ENCODE measurements at places on chromosomes 5 and 9. TPM values are rescaled to one million over a fixed set of nuclear protein-coding genes. Genes with fewer than 3 reads are reported as not detected.

EIF4EBP3 gene
- not detected for total RNA-seq

DMAC1 gene
- total RNA-seq: 15.8 TPM

OCLN gene
- 7.6 TPM for total RNA-seq

ENC1 gene
- 410 TPM for total RNA-seq

FAT2 gene
- 24.0 TPM for total RNA-seq

SLC36A3 gene
- total RNA-seq: not detected

MOCS2 gene
- 26.3 TPM for total RNA-seq

ALDH1A1 gene
- 2.5 TPM for total RNA-seq

SNX2 gene
- total RNA-seq: 74.2 TPM

ADGRD2 gene
- 1.5 TPM for total RNA-seq

SNX24 gene
- total RNA-seq: 21.0 TPM

INVS gene
- total RNA-seq: 39.6 TPM

PCDHGB2 gene
- 17.1 TPM for total RNA-seq

LCN2 gene
- total RNA-seq: not detected

TMEM252 gene
- total RNA-seq: not detected

SHC3 gene
- 28.3 TPM for total RNA-seq

Measured in cerebellum (tissue), 4 donors.